ENCODE measurements at places on chromosomes 2 and 18.

DNA sequence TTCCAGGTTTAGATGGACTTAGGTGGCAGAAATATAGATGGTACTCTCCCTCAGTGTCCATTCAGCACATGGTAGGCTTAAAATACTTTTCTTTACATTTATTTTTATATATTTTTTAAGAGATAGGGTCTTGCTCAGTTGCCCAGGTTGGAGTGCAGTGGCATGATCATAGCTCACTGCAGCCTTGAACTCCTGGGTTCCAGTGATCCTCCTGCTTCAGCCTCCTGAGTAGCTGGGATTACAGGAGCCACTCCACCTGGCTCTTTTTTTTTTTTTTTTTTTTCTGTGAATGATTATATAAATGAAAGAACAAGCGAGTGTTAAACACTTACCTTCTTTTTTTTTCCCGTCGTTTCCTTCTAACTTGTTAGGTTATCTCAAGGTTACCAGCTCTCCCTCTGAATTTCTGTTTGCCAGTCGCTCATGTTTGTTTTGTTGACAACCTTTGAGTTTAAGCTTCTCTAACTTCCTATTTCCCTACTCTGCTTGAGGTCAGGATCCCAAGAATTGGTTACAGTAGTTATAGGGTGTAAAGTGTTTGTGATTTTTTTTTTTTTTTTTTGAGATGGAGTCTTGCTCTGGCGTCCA lies 18.9 kb downstream of the IMPA2 start:
- DNase-seq = no peak

DNA sequence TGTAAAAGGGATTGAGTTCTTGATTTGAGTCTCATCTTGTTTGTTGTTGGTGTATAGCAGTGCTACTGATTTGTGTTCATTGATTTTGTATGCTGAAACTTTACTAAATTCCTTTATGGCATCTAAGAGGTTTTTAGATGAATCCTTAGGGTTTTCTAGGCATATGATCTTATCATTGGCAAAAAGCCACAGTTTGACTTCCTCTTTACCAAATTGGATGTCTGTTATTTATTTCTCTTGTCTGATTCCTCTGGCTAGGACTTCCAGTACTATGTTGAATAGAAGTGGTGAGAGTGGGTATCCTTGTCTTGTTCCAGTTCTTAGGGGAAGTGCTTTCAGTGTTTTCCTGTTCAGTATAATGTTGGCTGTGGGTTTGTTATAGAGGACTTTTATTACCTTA lies 4.8 kb downstream of the ANKAR start:
- no peak for DNase-seq

- no peak for DNase-seq
Measured at GRCh38 chr18:24095976-24096375, 42.9 kb upstream of the CABYR start.

DNA sequence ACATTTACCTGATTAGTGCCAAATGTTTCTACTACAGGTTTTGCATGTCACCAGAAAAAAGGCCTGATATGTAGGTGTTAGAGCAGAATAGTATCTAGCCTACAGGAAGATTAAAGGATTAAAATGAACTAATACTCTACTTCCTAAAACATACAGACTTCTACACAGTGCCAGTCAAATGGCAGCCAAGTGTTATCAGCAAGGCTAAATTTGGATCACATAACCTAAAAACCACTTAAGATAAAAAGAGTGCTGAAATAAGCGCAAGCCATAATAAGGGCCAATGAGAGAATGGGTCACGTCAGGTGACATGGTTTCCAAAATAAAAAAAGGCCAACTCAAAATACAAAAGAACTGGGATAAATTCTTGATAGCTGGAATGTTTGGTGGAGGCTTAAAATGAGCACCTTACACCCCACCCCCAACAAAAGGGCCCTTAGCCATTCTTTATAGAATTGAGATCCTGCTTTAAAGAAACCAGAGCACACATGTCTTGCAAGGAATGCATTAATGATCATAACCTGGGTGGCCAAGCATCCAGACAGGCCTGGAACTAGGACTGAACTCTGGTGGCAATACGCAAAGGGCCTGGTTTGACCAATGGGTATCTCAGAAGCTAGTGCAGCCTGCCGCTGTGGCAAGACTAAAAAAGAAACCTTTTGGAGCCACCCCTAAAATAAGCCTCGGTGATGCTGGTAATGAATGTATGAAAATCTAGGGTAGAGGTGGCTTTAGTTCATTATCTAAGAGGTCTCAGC lies 32.4 kb downstream of the IRS1 start:
- no peak for DNase-seq

GRCh38 chr2:78353168-78353567 lies 672.3 kb upstream of the REG3G start:
- DNase-seq = no peak

DNA sequence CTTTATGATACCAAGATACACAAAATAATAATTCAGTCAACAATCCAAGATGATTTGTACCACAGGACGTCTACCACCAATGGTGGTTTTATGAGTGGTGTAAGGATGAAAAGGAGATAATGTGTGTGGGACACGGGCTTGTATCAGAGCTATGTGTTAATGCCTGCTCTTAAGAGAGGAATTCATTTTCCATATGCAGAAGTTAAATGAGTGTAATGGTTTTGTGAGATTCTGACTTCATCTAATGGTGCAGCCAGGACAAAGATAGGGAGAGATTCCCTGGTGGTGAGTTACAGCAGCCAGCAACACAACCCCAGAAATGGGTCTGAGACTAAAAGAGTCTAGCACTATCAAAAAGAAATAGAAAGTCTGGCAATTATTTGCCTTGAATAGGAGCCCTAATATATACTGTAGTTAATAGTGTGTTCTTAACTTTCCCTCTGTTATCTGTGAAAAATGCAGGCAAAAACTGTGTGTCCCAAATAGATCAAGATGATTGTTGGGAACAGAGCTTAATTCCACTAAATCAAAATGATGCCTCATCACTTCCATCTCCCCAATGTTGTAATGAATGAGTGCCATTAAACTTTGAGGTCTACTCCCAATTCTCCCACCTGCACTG lies 455.0 kb upstream of the TCF4 start:
- no peak for DNase-seq

DNA sequence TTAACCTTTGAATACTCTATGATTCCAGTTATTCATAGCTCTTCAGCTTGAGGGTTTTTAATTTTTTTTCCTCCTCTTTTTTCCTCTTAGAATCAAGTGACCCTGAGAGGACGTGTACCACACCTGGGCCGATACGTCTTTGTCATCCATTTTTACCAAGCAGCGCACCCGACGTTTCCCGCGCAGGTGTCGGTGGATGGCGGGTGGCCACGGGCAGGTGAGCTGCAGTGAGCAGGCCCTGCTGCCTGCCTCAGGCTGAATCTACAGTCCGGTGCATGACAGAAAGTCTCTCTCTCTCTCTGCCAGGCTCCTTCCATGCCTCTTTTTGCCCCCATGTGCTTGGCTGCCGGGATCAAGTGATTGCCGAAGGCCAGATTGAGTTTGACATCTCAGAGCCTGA lies 153.1 kb downstream of the LAMA3 start:
- no peak for DNase-seq

DNA sequence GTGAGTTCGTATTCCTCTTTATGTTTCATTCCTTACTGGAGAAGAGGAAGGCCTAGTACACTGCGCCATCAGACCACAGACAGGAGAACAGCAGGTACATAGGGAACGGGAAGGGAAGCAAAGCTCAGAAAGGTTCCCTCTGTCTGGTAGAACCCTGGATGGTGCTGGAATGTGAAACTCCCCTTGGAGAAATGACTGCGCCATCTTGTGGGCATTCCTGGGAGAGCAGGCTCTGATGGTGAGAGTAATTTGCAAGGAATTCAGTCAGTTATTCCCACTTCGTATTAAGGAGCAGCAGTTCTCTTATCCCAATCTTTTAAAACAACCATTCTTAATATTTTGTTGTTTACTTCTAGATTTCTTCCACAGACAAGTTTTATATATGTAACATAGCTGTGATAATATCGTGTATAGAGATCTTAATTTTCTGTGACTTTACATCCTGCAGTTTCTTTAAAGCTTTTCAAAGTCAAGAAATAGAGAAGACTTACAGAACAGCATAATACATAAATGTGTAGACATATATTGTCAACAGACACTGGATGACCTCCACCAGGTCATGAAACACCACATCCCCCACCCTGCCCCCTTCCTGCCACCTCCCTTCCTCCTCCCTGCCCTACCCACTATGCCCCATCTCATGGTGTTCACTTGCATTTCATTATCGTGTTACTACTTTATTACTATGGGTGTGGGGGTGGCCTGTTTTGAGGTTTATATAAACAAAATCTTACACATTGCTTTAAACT lies 83.9 kb downstream of the ARHGEF4 start:
- peak; percentile 48 for DNase-seq

DNA sequence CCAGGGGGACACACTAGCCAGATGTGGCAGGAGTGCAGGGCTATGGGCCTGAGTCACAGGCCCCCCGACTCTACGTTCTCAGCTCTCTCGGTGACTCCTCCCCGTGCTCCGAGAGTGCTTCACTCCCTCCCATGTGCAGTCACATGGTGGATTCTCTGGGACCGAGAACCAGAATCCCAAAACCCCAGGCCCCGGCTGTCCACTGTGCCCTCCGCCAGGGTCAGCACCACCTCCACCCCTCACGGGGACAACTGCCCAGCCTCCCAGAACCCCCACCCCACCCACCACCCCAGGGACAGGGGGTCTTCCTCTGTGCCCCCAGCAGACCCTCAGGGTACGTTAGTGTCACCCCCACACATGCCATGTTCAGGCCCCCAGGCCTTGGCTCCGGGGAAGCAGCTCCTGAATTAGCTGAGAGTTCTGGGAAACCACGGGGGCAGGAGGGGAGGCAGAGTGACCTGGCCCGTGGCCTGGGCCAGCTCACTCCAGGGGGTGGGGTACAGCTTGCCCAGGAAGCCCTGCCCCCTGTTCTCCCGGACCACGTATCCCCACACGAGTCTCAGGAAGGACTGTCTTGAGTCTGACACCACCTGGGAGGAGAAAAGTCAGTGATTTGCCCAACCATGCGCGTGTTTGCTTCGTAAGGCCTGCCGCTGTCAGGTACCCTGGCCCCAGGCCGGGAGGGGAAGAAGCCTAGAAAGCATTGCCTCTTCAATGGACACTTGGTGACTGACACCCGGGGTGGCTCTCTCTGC lies 4.4 kb downstream of the RAMP1 start:
- no peak for DNase-seq

DNA sequence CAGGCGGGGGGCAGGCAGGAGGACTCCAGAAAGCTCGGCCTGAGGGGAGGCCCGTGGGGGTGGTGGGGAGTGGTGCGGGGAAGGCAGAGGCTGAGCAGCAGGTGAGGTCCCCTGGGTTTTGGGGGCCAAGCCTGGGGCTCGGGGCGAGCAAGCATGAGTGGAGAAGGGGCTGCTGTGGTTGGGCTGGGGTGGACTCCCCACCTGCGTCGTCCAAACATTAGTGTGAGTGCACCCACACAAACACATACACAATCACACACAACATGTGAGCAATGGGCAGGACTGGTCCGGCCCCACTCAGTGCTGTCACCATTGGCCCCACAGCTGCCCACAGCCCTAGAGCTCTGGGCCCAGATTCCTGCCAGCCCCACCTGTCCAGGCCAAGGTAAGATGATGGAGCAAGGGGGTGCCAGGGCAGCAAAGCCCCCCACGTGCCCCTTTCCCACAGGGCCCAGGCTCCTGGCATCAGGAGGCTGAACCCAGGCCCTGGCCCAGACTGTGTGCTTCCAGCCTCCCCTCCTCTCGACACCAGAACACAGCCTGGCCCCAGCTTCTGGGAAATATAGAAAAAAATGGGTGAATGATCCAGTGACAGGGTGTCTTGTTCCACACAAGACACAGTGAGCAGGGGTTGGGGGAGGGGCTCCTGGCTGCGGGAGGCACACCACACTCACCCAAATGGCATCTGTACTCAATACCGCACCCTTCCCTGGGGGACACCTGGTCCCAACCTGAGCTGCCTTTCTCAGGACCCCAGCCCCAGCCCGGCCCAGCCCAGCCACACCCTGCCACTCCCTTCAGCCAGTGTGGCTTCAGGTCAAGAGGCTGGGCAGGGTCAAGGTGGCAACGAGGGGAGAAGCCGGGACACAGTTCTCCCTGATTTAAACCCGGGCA lies 463 bp upstream of the ALPP start:
- peak; percentile 85 for DNase-seq

DNA sequence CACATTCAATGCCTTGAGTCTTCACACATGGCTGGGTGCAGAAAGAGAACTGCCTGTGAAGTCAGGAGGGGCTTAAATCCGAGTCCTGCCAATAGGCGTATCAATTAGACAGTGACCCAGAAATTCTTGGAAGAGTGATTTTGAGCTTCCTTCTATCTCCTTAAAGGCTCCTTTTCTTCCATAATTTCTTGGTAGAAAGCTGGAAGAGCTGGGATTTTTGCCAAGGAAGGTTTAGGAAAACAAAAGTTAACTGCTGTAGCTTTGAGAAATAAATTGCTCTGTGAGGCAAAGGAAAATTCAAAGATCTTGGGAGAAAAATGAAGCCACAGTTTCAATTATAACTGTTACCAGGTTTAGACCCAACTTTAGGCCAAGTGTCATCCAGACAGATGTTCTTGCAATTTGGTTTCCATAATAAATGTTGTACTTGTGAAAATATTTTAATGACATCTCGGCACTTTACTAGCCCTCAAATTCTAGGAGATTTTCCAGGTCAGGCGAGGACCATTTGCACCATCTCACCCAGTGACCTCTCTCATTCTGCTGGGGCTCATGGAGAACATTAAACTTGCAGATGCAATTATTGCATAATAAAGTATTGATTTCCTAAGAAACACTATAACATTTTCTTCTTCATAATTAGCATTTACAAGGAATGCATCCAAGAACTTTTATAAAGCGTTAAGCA lies 329.7 kb upstream of the MEIS1 start:
- no peak for DNase-seq

DNA sequence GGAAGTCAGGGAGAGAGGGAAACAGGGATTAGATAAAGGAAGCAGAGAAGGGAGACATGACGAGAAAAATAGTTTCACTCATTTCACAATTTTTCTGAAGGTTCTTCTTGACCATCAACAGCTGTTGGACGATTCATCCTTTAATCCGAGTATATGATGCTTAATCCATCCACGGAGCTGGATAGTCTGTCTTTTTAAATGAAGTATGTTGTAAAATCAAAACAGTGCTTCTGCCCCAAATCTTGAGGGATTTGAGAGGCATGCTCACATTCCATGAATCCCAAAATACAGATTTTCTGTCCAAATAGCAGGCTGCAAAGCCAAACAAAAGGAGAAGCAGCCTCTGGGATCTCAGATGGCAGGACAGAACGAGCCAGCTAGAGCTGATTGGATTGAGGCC lies 47.5 kb downstream of the EPAS1 start:
- DNase-seq = no peak

DNA sequence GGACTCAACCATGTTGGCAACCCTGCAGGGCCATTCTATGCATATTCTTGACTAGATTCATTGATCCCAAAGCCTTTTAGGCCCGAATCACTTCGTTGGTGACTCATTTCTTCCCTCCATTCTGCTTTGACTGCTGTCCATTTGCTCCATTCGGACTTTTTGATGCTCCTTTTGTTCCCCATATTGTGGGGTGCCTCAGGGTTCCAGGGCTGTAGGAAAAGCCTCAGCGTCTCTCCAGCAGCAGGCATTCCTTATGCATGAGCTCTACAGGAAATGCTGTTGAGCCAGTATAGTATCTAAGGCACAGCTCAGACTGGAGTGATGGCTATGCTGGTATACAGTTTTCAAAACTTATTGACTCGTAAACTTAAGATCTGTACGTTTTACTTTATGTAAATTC lies 292.6 kb downstream of the PRKCE start:
- DNase-seq = no peak

GRCh38 chr2:66553370-66553769 lies 118.4 kb downstream of the MEIS1 start:
- no peak for DNase-seq

- no peak for DNase-seq
Measured at GRCh38 chr2:77873506-77873905, 351.3 kb upstream of the LRRTM4 start.

- DNase-seq = peak; percentile 44
Measured at GRCh38 chr18:7221424-7222155, 9.3 kb upstream of the LRRC30 start.
